ENCODE measurements at places on chromosomes 11 and 22.

DNA sequence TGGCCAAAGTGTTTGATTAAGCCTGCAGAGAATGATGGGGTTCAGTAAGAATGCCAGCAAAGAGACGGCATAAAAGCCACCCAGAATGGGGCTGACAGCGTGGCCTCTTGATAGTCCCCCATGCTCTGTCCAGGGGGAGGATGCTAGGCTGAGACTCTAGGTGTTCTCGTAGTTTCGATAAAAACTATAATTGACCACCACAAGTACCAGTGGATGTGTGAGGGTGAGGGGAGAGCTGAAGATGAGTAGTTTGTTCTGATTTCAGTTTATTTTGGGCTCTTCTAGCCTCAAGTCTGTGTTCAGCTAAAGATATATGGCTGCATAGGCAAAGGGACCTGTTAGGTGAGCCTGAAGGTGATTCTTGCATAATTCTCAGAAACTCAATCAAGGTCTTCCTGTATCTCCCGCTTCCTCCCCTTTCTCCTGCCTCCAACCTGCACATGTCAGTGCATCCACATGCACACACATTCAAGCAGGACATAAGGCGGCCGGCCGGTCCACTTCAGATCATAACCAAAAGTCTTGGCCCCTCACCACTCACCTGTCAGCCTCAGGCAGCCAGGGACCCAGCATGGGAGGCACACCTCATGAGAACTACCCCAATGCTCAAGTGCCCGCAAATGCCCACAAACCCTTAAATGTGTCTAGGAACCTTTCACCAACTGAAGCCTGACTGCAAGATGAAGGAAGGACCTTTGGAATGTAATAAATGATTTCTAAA lies 31.2 kb downstream of the FLI1 start:
- no peak for DNase-seq

DNA sequence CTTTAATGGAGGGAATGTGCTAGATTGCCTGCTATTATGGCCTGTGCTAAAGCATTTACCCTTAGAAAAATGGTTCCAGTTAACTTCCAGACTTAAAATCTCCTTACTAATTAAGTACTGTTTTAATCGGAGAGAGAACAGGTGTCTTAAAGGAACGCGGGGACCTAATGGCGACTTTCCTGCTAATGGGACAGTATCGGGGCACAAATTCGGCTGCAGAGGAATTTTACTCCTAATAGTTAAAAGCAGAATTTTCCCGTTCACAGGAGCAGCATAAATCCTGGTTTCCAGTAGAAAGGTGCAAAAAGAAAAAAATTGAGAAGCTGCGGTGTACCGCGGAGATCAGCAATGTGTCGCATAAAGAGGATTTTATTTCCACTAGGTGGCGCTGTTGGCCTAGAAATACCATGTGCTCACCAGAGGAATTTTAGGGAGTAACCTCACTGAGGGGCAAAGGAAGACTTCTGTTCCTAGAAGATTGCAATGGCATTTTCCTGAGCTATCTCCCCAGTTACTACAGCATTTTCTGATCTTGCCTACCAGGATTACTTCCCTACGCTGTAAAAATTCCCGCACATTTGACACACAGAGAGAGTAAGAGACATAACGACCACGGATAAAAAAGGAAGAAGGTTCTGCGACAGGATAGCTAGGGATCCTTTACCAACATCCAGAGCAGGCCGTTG lies 44.5 kb downstream of the ZNF280B start:
- DNase-seq, result peak; percentile 60

DNA sequence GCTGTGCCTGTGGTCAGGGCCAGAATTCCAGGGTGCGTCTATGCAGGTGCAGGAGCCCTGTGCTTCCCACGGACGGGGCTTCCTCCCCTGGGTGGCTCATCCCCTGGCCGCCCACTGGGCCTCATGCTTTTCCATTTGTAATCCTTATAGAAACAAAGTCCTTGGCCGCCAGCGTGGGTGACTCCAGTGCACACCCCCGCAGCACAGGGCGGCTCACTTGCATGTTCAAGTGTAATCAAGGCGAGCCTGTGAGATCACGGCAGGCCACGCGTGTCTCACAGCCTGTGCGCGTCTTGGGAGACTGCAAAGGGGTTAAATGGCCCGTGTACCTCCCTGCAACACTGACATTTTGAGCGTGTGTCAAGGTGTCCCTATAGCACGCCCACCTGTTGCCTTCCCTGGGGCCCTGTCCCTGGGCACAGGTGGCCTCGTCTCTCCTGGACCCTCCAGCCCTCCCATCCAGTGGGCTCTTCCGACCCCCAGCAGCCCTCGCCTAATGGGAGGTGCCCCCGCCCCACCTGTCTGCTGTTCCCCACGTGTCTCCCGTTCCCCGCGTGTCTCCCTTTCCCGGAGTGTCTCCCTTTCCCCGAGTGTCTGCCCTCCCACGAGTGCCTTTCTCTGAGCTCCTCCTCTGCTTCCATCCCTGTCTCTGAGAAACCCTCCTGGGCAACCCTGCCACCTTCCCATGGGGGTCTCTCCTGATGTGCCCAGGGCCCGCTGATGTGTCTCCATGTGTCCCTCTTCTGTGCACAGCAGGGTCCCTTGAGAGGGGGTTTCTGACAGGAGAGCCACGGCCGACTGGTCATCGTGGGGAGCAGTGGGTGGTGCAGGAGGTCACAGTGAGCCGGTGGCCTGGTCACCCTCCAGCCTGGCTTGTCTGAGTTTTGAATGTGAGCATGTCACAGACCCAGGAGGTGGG lies 1215.3 kb downstream of the BRD1 start:
- DNase-seq, result no peak

DNA sequence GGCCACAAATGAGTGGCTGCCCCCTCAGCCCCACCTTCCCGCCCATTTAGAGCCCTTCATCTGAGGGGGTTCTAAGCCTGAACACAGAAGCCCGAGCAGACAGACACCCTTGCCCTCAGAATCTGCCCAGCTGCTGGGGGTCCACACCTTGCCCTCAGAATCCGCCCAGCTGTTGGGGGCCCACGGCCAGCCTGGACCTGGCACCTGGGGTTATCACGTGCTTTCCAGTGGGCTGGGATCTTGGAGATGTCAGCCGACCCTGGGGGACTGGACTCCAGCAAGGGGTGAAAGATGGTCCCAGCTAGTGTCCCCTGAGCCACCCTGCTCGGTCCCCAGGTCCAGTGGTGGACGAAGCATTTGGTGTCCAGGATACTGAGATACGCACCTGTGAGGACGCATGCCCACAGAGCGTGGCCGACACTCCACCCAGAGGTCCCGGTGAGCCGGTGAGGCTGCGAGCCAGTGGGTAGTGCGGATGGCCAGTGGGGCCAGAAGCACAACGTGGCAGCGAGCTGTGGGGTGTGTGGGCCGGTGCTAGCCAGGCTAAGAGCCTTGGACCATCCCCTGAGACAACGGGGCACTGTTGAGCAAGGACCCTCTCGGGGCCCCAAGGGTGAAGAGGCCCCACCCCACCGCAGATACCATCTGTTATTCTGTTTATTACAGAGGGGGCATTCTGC lies 3.1 kb upstream of the CTSD start:
- no peak for DNase-seq

GRCh38 chr22:30488121-30488520 lies 16.3 kb upstream of the SEC14L3 start:
- DNase-seq, result no peak

- DNase-seq, result no peak
Observed at GRCh38 chr11:92894197-92894596, 75.3 kb upstream of the MTNR1B start.

GRCh38 chr11:113773416-113774173 lies at the start of gene ZW10:
Gene ZW10 (minus strand): TSS chr11:113773692. CDS start chr11:113773666, 26 bp downstream.
- peak; percentile 95 for DNase-seq

DNA sequence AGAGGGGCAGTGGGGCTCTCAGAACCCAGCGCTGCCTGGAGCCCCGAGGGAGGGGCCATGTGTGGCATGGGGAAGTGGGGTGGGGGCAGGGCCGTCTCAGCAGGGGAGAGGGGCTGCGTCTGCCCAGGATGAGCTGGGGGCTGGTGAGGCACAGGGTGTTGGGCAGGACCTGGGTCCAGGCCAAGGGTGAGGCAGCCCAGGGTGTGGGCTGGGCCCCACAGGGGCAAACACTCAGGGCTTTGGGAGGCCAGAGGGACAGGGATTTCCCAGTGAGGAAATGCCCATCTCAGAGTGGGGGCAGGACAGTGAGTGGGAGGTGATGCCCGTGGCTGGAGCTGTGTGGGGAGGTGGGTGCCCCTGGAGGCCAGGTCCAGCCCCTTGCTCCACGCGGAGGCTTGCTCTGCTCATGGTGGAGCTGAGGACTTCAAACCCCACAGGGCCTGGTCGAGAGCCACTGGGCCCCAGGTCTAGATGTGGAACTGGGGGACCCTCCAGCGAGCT lies 5.4 kb downstream of the PLXNB2 start:
- no peak for DNase-seq

GRCh38 chr11:79236541-79236971 lies 204.3 kb downstream of the TENM4 start:
- no peak for DNase-seq

DNA sequence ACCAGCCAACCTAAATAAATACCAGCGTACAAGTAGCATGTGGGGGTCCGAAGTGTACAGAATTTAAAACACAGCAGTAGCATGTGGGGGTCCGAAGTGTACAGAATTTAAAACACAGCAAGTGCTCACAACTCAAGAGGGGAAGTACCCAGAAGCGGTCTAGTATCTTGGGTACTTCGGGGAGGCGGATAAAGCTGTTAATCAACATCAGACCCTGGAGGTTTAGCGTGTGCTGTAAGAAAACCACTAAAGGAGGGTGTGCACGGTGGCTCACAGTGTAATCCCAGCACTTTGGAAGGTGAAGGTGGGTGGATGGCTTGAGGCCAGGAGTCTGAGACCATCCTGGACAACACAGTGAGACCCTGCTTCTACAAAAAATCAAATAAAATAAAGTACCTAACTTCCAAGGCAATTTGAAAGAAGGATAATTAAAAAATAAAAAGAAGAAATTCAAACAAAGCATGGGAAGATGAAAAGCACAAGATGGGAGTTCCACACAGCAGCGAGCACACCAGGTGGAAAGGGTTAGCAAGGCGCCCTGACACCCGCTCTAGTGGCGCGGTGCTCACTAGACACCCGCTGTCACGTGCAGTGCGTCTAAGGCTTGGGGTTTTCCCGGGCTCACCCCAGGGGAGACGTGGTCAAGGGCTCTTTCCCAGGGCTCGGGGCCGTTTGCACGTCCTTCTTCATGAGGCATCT lies 35.0 kb upstream of the MOB2 start:
- DNase-seq, result no peak

All from ACHN (cell line).